ENCODE measurements at places on chromosomes 1 and 21. TPM values are rescaled to one million over a fixed set of nuclear protein-coding genes. Genes with fewer than 3 reads are reported as not detected.

Gene TRIM45
- 3.5 TPM for total RNA-seq

DNA sequence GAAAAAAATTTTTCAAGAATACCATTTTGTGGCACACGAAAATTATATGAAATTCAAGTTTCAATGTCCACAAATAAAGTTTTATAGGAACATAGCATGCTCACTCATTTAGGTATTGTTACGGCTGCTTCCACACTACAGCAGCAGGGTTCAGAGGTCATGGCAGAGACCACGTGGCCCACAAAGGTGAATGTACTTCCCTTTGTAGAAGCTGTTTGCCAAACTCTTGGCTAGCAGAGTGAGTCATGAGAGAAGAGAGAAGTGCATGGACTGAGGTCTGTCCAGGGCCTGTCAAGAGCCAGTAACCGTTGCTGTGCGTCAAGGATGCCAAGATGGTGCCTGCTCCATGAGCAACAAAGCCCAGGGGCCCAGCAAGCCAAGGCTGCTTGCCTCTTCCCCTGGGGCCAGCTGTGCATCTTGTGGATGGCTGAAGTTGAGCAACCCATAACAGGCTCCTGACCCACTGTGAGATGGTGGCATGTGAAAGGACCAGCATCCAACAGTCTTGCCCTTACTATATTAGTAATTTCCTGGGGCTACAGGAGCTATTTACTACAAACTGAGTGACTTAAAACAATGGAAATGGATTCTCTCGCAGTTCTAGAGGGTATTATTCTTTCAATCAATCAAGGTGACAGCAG lies 64.8 kb upstream of the ATP5PO start:
- H3K4me1 ChIP-seq: peaks cover 20% of the 10 kb centered on the region
- no peak overlapping the region for H3K27ac ChIP-seq
- H3K4me3 ChIP-seq: no peak overlapping the region
- H3K27me3 ChIP-seq: no peaks in the 10 kb centered on the region

Gene UMODL1
- total RNA-seq: not detected

Gene LRRC47
- 48.0 TPM for total RNA-seq

- H3K4me3 ChIP-seq: no peak overlapping the region
- H3K4me1 ChIP-seq: peaks cover 4% of the 10 kb centered on the region
- no peak overlapping the region for H3K27ac ChIP-seq
- no peak for DNase-seq
Measured at GRCh38 chr1:232600424-232601258, 29.3 kb downstream of the SIPA1L2 start.

Gene CD164L2
- total RNA-seq: 11.6 TPM

DNA sequence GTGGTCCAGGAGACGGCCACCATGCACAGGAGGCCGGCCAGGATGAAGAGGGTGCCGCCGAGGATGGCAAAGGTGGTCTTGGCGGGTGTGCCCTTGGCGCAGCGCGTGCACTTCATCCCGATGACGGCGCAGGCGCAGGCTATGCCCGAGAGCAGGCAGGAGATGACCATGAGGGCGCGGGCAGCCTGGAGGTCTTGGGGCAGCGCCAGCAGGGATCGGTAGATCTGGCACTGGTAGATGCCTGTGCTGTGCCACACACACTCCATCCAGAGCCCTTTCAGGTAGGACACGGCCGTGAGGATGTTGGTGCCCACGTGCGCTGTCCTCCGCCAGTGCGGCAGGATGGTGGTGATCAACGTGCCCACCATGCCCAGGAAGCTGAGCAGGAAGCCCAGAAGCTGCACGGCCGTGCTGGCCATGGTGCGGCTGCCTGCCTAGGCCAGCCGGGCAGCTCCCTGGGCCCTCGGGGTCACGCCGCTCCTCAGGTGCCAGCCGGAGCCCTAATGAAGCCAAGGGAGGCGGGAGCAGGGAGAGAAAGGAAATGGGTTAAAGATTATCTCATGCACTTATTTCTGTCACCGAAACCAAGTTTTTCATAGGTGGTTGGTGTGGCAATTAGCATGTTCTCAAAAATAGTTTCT lies 18.5 kb downstream of the CLDN14 start:
- H3K27me3 ChIP-seq: no peaks in the 10 kb centered on the region
- H3K4me1 ChIP-seq: no peaks in the 10 kb centered on the region
- no peaks in the 10 kb centered on the region for H3K36me3 ChIP-seq
- H3K4me3 ChIP-seq: no peak overlapping the region

DNA sequence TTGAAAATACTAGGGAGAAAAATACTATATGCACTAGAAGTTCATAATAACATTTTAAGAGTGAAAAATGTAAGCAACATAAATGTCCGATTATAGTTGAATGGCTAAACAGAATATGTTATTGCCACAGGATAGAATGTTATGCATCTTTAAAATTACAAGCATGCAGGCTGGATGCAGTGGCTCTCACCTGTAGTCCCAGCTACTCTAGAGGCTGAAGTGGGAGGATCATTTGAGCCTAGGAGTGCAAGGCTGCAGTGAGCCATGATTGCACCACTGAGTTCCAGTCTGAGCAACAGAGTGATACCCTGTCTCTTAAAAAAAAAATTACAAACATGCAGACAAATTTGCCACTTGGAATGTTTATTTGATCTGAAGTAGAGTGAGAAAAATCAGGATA lies 3.0 kb upstream of the BATF3 start:
- peaks cover 25% of the 10 kb centered on the region for H3K4me1 ChIP-seq
- H3K36me3 ChIP-seq: no peaks in the 10 kb centered on the region
- peaks cover 16% of the 10 kb centered on the region for H3K27me3 ChIP-seq
- no peak for DNase-seq
- H3K27ac ChIP-seq: no peak overlapping the region
- no peak overlapping the region for H3K4me3 ChIP-seq

Gene S100A3
- 4.2 TPM for total RNA-seq

- DNase-seq: no peak
- H3K27ac ChIP-seq: no peak overlapping the region
- peaks cover 15% of the 10 kb centered on the region for H3K4me1 ChIP-seq
- H3K36me3 ChIP-seq: no peaks in the 10 kb centered on the region
- no peak overlapping the region for H3K4me3 ChIP-seq
- no peaks in the 10 kb centered on the region for H3K27me3 ChIP-seq
Measured at GRCh38 chr1:241688940-241689368, 36.9 kb downstream of the WDR64 start.

- no peak overlapping the region for H3K27ac ChIP-seq
- DNase-seq: no peak
- H3K4me3 ChIP-seq: no peak overlapping the region
- no peaks in the 10 kb centered on the region for H3K4me1 ChIP-seq
Measured at GRCh38 chr1:176222196-176222595, 15.1 kb upstream of the COP1 start.

GRCh38 chr1:176638713-176639526 lies 175.9 kb downstream of the PAPPA2 start:
- no peak overlapping the region for H3K4me3 ChIP-seq
- H3K27ac ChIP-seq: no peak overlapping the region
- no peaks in the 10 kb centered on the region for H3K4me1 ChIP-seq
- DNase-seq: no peak
- no peaks in the 10 kb centered on the region for H3K36me3 ChIP-seq
- no peaks in the 10 kb centered on the region for H3K27me3 ChIP-seq

DNA sequence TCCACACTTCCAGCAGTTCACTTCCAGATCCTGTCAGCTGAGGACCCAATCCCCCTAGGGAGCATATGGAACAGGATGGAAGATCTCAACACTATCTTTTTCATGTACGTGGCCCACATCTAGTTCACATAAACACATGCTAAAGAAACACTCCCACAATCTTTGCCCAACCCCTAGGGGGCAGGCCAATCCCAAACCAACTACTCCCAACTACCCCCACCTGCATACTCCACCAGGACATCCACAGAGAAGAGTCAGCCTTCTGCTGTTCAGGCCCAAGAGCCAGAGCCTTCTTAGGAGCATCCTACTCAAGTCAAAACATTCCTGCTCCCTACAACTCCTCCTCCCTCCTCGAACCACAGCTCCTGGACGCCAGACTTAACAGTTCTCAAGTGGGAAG lies 5.6 kb upstream of the SLC5A9 start:
- no peak for DNase-seq
- H3K4me3 ChIP-seq: no peak overlapping the region
- no peaks in the 10 kb centered on the region for H3K4me1 ChIP-seq
- H3K27ac ChIP-seq: no peak overlapping the region
- H3K27me3 ChIP-seq: 0 out of 2 replicates have a peak, but pooled peaks cover 4% of the 10 kb centered on the region

DNA sequence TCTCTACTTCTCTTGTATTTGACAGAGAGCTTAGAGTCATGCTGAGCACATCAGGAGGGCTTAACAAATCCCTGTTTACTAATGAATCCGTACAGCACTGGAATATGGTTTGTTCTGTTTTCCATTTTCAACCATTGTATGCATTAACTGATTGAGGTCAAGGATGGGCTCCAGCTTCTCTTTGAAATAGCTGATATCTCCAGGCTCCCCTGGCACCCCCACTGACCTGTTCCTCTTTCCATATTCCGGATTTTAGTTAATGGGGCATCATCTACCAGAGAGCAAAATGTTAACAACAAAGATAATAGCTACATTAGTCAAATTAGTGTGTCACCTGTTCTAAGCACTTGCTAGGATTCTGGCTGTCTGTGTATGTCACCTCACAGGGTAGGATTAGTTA lies 57.6 kb downstream of the NENF start:
- DNase-seq: no peak
- H3K4me1 ChIP-seq: peaks cover 14% of the 10 kb centered on the region
- no peak overlapping the region for H3K27ac ChIP-seq
- no peak overlapping the region for H3K4me3 ChIP-seq

- H3K36me3 ChIP-seq: no peaks in the 10 kb centered on the region
- H3K27ac ChIP-seq: no peak overlapping the region
- no peak overlapping the region for H3K4me3 ChIP-seq
- H3K4me1 ChIP-seq: no peaks in the 10 kb centered on the region
- peaks cover 17% of the 10 kb centered on the region for H3K27me3 ChIP-seq
Measured at GRCh38 chr1:203320591-203321272, 15.4 kb downstream of the BTG2 start.

Gene OR2T2
- not detected for total RNA-seq

Gene CTH
- 14.7 TPM for total RNA-seq

Gene CCDC24
- 23.3 TPM for total RNA-seq

Gene PGLYRP3
- not detected for total RNA-seq

DNA sequence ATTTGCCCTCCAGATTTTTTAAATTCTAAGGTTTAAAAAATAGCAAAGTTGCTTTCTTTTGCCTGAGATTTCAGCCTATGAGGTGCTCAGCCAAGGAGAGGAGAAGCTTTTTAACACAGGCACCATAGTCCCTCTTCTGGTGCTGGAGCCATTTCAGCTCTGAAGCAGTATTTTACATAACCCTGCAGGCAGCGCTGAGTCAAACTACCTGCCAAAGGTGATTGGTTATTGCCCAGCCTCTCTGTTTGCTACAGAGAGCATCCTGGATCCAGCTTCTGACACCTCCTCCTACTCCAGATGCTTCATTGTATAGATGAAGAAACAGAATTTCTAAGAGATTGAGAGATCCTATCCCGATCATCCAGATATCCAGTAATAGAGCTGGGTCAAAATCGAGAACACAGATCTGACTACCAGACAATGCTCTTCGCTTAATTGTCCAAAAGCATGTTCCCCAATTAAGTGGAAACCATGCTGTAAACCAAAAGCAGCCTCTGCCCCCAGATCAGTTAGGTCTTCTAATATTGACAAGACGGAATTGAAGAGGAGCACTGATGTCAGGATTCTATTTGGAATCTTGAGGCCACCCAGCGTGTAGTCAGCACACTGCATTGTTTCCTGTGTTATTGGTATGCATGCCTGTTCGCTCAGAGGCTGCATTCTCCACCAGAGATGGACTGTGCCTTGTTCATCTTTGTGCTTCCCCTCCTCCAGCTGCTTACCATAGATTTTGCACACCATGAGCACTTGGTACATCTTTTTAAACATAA lies 22.1 kb downstream of the RGS8 start:
- no peak overlapping the region for H3K27ac ChIP-seq
- DNase-seq: no peak
- H3K36me3 ChIP-seq: no peaks in the 10 kb centered on the region
- H3K4me1 ChIP-seq: no peaks in the 10 kb centered on the region
- peaks cover 20% of the 10 kb centered on the region for H3K27me3 ChIP-seq

Gene HES4
- 145 TPM for total RNA-seq

- H3K4me1 ChIP-seq: peaks cover 8% of the 10 kb centered on the region
- no peaks in the 10 kb centered on the region for H3K27me3 ChIP-seq
Measured at GRCh38 chr1:89633248-89633799, 404 bp downstream of the LRRC8C start.

DNA sequence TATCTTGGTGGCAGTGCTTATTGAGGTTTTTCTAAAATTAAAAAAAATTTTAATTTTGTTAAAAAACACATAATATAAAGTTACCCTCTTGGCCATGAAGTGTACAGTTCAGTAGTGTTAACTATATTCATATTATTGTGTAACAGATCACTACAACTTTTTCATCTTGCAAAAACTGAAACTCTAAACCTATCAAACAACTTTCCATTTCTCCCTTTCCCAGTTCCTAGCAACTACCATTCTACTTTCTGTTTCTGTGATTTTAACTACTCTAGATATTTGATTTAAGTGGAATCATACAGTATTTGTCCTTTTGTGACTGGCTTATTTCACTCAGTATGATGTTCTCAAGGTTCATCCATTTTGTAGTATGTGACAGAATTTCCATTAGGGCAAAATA lies 55.5 kb downstream of the SLAMF6 start:
- DNase-seq: no peak
- no peak overlapping the region for H3K4me3 ChIP-seq
- H3K27me3 ChIP-seq: no peaks in the 10 kb centered on the region
- H3K4me1 ChIP-seq: no peaks in the 10 kb centered on the region
- H3K27ac ChIP-seq: no peak overlapping the region
- H3K36me3 ChIP-seq: no peaks in the 10 kb centered on the region

DNA sequence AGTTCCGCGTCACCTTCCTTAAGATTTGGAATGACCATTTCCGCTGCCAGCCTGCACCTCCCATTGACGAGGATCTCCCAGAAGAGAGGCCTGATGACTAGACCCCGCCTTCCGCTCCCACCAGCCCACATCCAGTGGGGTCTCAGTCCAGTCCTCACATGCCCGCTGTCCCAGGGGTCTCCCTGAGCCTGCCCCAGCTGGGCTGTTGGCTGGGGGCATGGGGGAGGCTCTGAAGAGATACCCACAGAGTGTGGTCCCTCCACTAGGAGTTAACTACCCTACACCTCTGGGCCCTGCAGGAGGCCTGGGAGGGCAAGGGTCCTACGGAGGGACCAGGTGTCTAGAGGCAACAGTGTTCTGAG lies 9.8 kb downstream of the MYBPH start:
- no peak for DNase-seq
- no peak overlapping the region for H3K27ac ChIP-seq
- H3K36me3 ChIP-seq: no peaks in the 10 kb centered on the region
- no peaks in the 10 kb centered on the region for H3K27me3 ChIP-seq
- no peak overlapping the region for H3K4me3 ChIP-seq

Gene ZNF670
- total RNA-seq: 6.9 TPM

GRCh38 chr1:192066202-192066601 lies 92.1 kb upstream of the RGS18 start:
- H3K4me1 ChIP-seq: no peaks in the 10 kb centered on the region
- H3K36me3 ChIP-seq: no peaks in the 10 kb centered on the region
- no peak overlapping the region for H3K4me3 ChIP-seq
- no peak overlapping the region for H3K27ac ChIP-seq
- H3K27me3 ChIP-seq: no peaks in the 10 kb centered on the region
- DNase-seq: peak; percentile 0

Measured in HCT116 (cell line).